ENCODE measurements at places on chromosomes 1 and 21.
A peak's percentile ranks its signal among the peaks of the same experiment; 100 is the strongest.

DNA sequence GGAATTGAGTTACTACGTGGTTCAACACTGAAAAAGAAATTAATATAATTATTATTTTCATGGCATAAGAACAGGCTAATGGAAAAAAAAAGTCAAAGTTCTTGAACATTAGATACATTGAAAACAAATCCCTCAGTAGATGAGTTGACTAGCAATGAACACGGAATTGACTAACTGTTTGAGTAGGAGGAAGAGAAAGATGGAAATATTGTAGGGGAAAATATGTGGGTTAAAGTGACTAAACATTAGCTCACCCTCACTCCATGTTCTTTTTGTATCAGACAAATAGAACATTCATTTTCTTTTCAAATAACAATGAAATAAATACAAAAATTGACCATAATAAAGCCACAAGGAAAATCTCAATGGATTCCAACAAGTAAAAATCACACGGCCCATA is 84.3 kb downstream of the KCNK2 start:
- no peak for DNase-seq

GRCh38 chr1:112444269-112444668 is 48.3 kb downstream of the CTTNBP2NL start:
- no peak for DNase-seq

DNA sequence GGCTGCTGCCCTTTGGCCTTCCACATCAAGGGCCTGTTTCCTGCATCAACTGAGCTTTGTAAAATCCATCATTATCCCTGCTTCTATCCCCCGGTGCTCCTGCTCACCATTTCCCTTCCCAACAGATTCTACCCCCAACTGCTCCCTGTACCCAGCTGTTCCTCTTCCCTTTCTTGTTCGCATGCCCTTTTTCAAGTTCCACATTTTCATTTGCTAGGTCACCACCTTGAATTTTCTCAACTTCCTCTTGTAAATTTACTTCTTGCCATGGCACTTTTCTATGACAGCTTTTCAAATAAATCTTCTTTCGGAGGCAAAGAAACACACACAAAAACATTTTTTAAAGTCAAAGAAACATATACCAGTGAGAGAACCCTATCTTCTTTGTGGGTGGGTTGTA is 330.5 kb upstream of the ADGRL2 start:
- no peak for DNase-seq

- no peak for DNase-seq
Observed at GRCh38 chr21:36132696-36133095, 2.2 kb upstream of the CBR3 start.

DNA sequence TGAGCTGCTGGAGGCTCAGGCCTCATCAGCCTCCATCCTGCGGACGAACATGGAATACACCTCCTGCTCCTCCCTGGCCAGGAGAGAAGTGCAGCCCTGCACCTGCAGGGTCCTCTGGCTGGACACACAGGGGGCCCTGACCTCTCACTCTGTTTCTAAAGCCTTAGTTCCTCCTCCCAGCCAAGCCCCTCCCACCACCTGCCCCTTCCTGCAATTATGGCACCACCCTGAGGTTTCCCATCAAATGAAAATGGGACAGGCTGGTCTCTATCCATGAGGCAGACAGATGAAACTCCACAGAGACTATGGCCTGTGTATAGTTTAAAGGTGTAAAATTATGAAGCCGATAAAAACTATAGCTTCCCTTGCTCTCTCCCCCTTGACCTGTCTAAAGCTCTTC is 42.6 kb downstream of the CACNA1S start:
- no peak for DNase-seq

DNA sequence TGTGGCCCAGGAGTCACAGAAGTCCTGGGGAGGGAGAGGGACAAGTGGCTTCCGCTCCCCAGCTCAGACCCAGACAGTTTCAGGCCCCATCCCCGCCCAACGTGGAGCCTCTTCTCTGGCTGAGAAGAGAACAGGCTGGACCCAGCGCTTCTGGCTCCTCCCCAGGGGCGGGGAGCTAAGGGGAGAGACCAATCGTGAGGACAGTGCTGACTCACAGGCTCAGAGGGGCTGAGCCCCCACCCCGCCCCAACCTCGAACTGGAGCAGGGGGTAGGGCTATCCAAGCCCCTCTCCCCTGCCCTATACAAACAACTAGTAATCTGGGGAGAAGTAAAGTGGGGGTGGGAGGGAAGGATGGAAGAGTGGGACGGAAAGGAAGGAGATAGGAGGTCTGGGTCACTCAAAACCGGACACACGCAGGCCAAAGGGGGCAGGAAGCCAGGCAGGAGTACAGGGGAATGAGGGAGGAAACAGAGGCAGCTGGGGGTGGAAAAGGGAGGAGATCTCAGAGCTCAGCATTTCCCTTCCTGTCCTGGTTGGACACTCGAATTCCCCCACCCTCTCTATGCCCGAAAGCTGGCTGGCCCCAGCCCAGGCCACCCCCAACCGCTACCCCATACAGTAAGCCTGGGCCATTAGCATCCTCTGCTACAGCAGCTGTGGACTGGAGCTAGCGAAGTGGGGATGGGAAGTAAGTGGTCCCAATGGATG is at the start of gene SHC1:
SHC1 (minus strand) TSS at position 117 of the 710 bp plus-strand sequence. CDS start 221 bp downstream, outside the sequence.
- no peak for DNase-seq

DNA sequence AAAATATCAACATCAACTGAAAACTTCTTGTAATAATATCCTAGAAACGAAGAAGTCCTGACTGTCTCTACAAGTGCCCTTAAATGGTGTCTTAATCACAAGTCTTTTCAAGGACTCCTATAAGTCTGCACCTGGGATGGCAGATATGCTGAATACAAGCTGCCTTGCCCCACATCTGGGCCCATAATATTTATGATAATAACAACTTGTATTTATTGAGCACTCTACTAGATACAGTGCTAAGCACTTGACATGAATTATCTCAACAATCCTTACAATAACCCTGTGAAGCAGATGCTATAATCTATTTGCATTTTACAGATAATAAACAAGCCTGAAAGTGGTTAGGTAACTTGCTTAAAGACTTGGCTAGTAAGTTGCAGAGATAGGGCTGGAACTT is 78.0 kb upstream of the ZNF648 start:
- DNase-seq = peak; percentile 23

All from NCI-H1105 (cell line).